H4 (cell line): ENCODE measurements at places on chromosomes 3 and 15.

DNA sequence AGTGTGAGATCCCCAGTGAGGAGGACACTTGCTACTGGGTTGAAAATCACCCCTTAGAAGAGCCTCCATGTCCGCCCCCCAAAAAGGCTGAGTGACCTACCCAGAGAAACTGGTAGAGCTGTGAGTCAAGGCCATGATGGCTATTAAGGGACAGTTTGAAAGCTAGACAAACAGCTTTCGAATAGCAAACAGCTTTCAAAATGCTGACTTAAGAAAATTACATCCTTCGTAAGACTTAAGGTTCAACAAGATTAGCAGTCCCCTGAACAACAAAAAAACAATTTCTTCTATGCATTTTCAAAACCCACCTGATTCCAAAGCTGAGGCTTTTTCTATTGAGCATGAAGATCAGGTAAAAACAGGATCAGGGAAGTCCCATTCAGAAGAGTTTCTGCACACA, 269.7 kb upstream of the SOX2 start:
- no peak for DNase-seq

GRCh38 chr15:78110916-78111475, 18.6 kb downstream of the SH2D7 start:
- no peak for DNase-seq

DNA sequence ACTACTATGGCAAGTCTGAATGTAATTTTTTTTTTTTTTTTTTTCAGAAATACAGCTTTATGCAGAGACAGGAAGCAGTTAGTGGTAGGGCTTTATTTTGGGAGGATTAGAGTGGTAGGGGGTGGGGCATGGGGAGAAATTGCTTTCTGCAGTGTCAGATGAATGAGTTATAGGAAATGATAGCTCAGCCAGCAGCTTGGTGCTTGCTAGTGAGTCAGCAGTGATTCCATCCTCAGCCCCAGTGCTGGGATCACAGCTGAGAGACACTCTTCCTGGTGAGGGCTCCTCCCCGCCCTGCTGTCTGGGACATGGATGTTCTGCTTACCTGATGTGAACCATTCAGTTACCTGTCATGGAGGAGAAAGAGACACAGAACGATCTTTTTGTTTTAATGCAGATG, 39.6 kb downstream of the SEMA6D start:
- DNase-seq, result peak; percentile 54

DNA sequence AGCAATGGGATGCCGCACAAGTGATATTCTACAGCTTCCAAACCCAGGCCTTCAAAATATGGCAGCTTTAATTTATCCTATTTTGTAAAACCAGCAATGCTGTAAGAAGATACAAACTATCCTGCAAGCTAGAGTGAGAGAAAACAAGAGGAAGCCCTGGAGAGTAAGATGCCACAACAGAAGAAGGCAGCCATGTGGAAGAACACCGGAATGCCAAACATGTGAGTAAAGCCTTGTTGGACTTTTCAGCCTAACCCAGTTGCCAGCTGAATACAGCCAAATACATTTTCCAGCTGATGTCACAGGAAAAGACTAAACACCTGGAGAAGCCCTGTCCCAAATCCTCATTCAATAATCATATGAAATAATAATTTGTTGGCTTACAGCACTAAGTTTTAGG, 1115.1 kb upstream of the CADM2 start:
- DNase-seq, result no peak

GRCh38 chr15:41585127-41586047, 26.4 kb downstream of the TYRO3 start:
- no peak for DNase-seq

DNA sequence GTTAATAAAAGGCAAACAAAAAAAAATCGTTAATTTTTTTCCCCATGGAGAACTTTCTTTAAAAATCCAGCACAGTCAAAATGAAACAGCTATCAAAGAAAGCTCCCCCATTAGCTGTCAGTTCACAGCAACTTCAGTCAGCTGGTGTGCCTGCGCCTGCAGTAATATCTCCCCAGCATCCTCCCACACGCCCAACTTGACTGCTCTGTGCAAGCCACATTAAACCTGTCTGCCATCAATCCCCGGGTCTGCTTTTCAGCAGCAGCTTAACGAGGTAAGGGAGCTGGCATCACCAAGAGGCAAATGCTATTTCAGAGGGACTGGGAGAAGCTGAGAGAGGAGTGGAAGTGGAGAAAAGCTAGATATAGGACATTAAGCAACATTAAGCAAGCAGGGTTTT, 337.5 kb downstream of the GAP43 start:
- no peak for DNase-seq
